ENCODE measurements at places on chromosomes 1 and 21. TPM values are rescaled to one million over a fixed set of nuclear protein-coding genes. Genes with fewer than 3 reads are reported as not detected.
A peak's percentile ranks its signal among the peaks of the same experiment; 100 is the strongest.

DNA sequence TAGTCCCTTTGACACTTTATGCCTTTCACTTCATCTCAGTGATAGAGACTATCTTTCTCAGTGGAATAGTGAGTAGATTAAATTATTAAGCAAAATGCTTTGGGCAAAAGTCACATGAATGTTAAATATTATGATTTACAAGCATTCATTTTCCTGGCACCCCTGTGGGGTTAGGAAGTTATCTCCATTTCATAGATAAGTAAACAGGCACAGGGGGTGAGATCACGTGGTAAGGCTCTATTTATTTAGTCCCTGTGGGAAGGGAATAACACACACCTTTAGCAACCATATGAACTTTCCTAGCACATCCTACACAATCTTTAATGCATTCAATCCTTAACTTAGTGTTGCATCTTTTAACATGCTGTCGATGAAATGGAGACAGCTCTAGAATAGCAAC is 12.3 kb downstream of the PSMB2 start:
- DNase-seq: no peak

DNA sequence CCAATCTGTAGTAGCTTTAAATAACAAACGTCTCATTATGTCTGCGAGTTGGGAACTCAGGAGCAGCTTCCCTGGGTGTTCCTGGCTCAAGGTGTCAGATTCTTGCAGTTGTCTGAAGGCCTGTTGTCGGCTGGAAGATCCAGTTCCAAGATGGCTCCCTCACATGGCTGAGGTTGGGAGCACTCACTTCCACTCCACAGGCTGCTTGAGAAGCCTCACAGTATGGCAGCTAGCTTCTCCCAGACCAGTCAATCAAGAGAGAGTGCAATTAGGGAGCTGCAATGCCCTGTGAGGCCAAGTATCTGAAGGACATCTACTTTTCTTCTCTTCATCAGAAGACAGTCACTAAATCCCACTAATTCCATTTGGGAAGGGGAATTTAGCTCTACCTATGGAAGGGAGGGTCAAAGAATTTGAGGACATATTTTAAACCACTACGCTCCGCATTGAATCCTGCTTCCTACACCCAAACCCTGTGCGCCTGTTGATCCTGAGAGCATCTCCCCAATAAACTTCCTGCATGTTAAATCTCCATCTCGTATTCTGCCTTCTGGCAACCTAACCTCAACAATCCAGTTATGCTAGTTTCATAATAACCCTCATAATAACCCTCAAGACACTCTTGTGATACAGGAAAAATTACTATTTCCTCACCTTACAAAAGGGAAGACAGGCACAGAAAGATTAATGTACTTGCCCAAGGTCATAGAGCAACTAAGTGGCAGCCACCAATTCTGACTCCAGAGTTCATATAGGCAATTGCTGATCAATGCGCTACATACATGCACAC is 3.6 kb upstream of the VPS26C start:
- no peak for DNase-seq

DNA sequence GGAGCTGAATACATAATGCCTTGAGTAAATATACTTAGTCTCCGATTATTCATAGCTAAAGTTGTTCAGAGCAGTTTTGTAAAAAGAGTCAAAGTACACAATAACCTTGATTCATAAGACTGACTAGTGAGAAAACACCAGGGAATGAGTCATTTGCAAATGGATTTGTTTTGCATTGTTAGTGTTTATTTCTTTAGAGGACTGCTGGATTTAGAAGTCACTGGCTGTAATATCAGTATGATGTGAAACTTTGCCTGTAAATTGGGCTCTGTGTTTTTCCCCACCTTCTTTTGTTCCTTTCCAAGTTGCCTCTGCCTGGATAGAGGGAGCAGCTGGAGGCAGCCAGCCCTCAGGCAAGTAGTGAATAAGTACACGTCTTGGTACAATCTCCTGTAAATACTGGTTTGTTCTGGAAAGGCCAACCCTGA is 474.7 kb downstream of the NUF2 start:
- no peak for DNase-seq

The LYPD8 gene
- total RNA-seq: not detected

- no peak for DNase-seq
These were observed 109.6 kb downstream of the WDR3 start for GRCh38 chr1:118039170-118039569.

GRCh38 chr21:23316190-23316589 is 2291.1 kb downstream of the MRPL39 start:
- DNase-seq: no peak

DNA sequence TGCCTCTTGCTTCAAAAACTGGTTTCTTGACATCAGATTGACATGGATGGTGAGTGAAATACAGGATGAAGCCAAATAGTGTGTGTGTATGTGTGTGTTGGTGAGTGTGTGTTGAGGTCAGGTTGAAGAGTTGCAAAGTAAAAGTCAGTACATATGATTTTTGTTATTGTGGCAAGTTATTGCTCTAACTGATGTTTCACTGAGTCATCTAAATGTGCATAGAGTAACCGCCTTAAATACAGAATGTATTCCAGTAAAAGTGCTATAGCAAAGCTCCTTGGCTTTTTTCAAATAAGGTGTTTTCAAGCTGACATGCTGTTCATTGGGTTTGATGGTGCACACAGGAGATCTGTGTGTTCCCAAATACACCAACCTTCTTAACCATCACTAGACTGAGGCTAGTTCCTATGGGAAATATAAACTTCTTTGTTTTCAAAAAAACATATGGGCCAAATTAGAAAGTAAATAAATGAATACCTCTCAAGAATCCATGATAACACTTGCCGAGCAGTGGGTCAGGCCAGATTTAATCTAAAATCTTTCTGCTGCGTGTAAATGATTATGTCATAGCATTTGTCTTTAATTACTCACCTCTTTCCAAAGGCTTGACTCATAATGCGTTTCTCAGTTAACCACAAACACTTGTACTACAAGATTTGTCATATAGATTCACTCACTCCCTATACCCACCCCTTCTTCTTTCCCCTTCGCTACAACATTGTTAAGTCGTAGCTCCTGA is 151.1 kb downstream of the LYPLAL1 start:
- DNase-seq: peak; percentile 55

GRCh38 chr1:159152031-159152430 is 19.4 kb upstream of the CADM3 start:
- DNase-seq: no peak

All from activated T-cell treated with anti-CD3 and anti-CD28 coated beads, Interleukin-2, amount 50 U/mL, for 72 hours (primary cell).